ENCODE measurements at places on chromosomes 5 and 9. TPM values are rescaled to one million over a fixed set of nuclear protein-coding genes. Genes with fewer than 3 reads are reported as not detected.
A peak's percentile ranks its signal among the peaks of the same experiment; 100 is the strongest.

DNA sequence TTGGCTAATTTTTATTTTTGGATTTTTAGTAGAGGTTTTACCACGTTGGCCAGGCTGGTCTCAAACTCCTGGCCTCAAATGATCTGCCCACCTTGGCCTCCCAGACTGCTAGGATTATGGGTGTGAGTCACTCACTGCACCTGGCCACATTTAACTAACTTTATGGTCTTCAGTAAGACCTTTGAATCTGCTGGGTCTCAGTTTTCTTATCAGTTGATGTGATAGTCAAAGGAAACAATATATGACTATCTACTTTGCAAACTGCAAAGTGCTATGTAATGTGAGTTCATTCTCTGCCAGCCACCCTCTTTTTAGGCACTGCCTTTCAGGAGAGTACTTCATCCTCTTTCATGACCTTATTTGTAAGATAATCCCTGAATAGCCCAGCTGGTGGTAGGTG lies 474.7 kb downstream of the PDE4D start:
- no peaks in the 10 kb centered on the region for H3K36me3 ChIP-seq
- H3K4me1 ChIP-seq: no peaks in the 10 kb centered on the region
- H3K27ac ChIP-seq: no peak overlapping the region
- DNase-seq: no peak

- H3K27ac ChIP-seq: peak overlapping the region; percentile 97
- H3K4me1 ChIP-seq: peaks cover 66% of the 10 kb centered on the region
- H3K4me3 ChIP-seq: peak overlapping the region; percentile 72
- H3K27me3 ChIP-seq: no peaks in the 10 kb centered on the region
- no peak for DNase-seq
Measured at GRCh38 chr5:134003064-134003816, 1.5 kb downstream of the VDAC1 start.

- DNase-seq: no peak
- no peaks in the 10 kb centered on the region for H3K27me3 ChIP-seq
Measured at GRCh38 chr5:141516672-141517025, 27.8 kb downstream of the PCDHGC5 start.

DNA sequence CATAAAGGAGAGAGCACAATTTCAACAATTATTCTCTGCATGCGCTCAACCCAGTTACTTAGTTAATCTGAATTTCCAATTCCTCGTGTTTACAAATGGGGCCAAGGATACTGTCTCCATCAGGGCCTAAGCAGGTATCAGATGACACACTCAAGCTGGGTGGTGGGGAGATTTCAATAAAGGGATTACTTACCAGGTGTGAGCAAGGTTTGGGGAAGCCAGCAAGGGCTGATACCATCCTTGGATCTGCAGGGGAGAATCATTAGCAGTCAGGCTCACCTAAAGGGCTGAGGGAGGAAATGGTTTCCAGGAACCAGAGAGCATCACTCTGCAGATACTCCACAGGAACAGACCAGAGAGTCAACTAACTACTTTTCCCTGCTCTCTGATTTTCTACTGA lies 487.1 kb downstream of the NTRK2 start:
- no peak overlapping the region for H3K27ac ChIP-seq
- no peaks in the 10 kb centered on the region for H3K27me3 ChIP-seq
- DNase-seq: no peak
- no peak overlapping the region for H3K4me3 ChIP-seq
- no peaks in the 10 kb centered on the region for H3K4me1 ChIP-seq

DNA sequence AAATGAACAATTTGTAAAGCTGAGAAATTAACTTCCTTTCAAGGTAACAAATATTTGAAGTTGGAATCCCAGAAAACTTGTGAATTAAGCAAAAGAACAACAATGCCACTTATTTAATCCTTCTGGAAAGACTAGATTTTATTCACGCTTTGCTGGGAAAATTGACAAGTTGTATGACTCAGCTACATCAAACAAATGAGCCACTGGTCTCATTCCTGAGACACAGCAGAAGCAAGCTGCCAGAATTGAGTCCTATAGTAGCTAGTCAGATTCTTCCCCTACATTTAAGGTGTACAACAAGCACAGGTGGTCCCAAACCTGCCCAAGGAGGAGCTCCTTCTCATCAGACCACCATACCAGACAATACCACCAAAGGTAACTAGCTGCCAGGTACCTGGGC lies 280.7 kb downstream of the SPOCK1 start:
- no peaks in the 10 kb centered on the region for H3K36me3 ChIP-seq
- H3K4me3 ChIP-seq: no peak overlapping the region
- no peak for DNase-seq

- no peaks in the 10 kb centered on the region for H3K27me3 ChIP-seq
- no peak overlapping the region for H3K4me3 ChIP-seq
- no peaks in the 10 kb centered on the region for H3K36me3 ChIP-seq
- no peak for DNase-seq
- H3K4me1 ChIP-seq: no peaks in the 10 kb centered on the region
- H3K27ac ChIP-seq: no peak overlapping the region
Measured at GRCh38 chr5:15203376-15203775, 296.6 kb upstream of the FBXL7 start.

DNA sequence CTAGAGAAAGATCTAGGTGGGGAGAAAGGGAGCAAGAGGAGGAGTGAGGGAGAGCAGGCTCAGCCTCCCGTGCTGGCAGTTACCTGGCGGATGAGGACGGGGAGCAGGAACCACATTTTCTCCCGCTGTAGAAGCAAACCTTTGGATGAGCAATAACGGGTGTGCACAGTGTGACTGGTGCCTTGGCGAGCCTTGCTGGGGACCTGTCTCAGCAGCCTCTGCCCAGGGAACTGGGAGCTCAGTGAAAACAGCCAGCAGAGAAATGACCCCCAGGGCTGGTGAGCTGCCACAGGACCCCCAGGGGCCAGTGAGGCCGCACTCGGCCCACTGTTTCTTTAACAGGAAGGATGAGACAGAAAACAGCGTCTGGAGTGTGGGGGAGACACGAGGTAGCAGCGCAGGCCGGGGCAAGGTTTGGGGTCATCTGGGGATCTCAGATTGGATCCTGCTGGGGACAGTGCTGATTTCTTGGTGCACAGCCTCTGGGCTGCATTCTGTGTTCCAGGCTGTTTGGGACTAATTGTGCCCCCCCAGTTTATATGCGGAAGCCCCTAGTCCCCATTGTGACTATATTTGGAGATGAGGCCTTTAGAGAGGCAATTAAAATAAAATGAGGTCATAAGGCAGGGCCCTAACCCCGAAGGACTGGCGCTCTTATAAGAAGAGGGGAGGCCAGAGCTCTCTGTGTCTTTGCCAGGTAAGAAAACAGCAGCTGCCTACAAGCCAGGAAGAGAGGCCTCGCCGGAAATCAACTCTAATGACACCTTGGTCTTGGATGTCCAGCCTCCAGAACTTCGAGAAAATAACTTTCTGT lies 118.8 kb upstream of the PHYKPL start:
- no peak for DNase-seq
- no peaks in the 10 kb centered on the region for H3K27me3 ChIP-seq
- no peaks in the 10 kb centered on the region for H3K36me3 ChIP-seq
- no peak overlapping the region for H3K27ac ChIP-seq
- peaks cover 3% of the 10 kb centered on the region for H3K4me1 ChIP-seq
- no peak overlapping the region for H3K4me3 ChIP-seq

DNA sequence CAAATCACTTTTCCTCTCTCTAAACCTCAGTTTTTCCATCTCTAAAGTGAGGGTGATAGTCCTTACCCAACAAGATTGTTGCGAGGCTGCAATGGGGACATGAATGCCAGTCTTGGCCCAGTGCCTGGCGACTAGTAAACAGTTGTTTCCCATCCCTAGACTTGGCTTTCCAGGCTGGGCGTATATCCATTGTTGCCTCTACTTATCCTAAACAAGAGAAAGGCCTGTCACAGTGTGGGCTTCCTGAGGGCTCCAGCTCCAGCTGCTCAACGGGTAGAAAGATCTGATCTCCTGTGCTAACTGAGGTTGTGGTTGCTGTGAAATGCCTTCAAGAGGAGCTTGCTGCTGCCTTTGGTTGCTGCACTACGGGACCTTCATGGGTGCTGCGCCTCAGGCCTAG lies 142.0 kb downstream of the NSG2 start:
- no peak overlapping the region for H3K27ac ChIP-seq
- no peak for DNase-seq
- H3K4me1 ChIP-seq: no peaks in the 10 kb centered on the region
- H3K4me3 ChIP-seq: no peak overlapping the region
- H3K27me3 ChIP-seq: no peaks in the 10 kb centered on the region
- H3K36me3 ChIP-seq: no peaks in the 10 kb centered on the region

- H3K4me1 ChIP-seq: peaks cover 31% of the 10 kb centered on the region
- no peak overlapping the region for H3K4me3 ChIP-seq
- no peaks in the 10 kb centered on the region for H3K36me3 ChIP-seq
Measured at GRCh38 chr5:14812166-14812565, 59.4 kb downstream of the ANKH start.

GRCh38 chr9:11709567-11709966 lies 983.6 kb upstream of the TYRP1 start:
- no peaks in the 10 kb centered on the region for H3K4me1 ChIP-seq
- no peaks in the 10 kb centered on the region for H3K27me3 ChIP-seq
- H3K36me3 ChIP-seq: no peaks in the 10 kb centered on the region
- no peak overlapping the region for H3K27ac ChIP-seq
- no peak for DNase-seq

GRCh38 chr5:88780736-88781135 lies 102.2 kb downstream of the MEF2C start:
- peaks cover 13% of the 10 kb centered on the region for H3K4me1 ChIP-seq
- no peak overlapping the region for H3K27ac ChIP-seq
- H3K36me3 ChIP-seq: no peaks in the 10 kb centered on the region
- no peaks in the 10 kb centered on the region for H3K27me3 ChIP-seq
- no peak for DNase-seq

DNA sequence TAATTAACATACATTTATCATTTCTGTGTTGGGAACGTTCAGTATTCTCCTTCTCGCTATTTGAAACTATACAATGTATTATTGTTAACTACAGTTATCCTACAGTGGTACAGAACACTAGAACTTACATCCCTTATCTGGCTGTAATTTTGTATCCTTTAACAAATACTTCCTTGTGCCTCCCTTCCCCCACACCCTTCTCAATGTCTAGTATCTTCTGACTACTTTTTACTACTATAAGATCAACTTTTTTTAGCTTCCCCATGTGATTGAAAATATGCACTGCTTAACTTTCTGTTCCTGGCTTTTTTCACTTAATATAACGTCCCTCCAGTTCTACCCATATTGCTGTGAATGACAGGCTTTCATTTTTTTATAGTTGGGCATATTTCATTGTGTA lies 253.5 kb downstream of the RAB3C start:
- H3K4me1 ChIP-seq: no peaks in the 10 kb centered on the region
- no peaks in the 10 kb centered on the region for H3K27me3 ChIP-seq
- H3K36me3 ChIP-seq: no peaks in the 10 kb centered on the region
- no peak for DNase-seq

DNA sequence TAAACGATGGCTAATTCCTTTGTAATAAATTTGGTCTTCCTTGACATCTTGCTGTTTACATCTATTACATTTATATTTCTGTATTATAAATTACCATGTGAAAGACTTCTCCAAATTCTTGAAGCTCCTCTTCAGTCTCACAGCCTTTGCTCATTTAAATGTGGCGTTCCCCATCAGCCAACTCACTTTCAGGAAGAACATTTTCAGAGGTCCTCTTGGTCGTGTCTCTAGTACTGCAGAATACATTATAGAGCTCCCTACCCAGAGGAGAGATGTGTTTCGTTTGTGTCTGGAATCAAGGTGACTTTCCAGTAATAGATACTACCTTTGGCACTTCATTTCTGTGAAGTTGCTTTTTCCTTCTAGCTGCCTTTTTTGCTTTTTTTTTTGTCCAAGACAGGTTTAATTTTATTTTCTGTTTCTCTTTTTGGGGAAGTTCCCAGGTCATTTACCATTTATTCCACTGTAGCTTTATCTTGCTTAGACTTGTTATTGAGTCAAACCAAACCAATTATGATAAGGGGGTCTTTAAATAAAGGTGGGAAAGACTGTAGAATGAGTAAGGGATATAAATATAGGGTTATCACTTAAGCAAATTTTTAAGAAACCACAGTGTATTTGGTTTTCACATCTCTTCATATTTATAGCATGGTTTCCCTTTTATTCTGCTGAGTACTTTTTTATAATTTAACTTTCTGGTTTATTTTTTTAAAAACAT lies 12.8 kb downstream of the UBE2B start:
- H3K27me3 ChIP-seq: no peaks in the 10 kb centered on the region
- no peak overlapping the region for H3K4me3 ChIP-seq
- H3K27ac ChIP-seq: no peak overlapping the region

DNA sequence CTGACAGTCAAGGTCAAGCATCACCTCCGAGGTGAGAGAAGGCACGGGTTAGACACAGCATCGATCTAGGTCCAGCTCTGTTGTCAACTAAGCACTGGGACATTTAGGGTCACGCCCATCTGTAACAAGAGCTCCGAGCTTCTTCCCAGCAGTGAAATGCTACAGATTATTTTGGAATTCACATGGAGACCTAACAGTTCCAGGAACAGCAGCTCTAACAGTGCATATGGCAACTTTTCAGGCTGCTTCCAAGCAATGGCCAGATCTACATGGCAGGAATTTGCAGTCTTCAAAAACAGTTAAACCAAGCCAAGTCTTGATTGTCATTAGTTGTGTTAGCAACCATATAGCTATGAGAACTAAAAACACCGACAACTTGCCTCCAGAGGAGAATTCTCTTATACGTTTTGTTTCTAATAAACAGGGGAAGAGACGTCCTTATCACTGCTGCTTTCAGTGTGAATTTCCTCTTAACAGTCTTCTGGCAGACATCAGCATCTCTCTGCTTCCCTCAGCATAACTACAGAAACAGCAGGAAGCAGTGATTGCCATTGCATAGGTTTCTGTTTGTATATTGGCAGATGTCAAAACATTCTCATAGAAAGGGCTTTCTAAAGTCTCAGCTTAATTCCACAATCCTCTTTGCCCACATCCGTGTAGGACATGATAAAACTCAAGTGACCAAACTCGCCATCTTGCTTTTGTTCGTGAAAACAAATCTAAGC lies 242.1 kb upstream of the DAPK1 start:
- no peaks in the 10 kb centered on the region for H3K4me1 ChIP-seq
- H3K4me3 ChIP-seq: no peak overlapping the region
- H3K27ac ChIP-seq: no peak overlapping the region
- no peak for DNase-seq

- H3K36me3 ChIP-seq: no peaks in the 10 kb centered on the region
- DNase-seq: no peak
- H3K4me3 ChIP-seq: no peak overlapping the region
- no peaks in the 10 kb centered on the region for H3K27me3 ChIP-seq
- no peaks in the 10 kb centered on the region for H3K4me1 ChIP-seq
- no peak overlapping the region for H3K27ac ChIP-seq
Measured at GRCh38 chr5:153797484-153797883, 241.2 kb downstream of the FAM114A2 start.

Gene NUTM2G
- total RNA-seq: not detected

Gene ANKRD31
- total RNA-seq: 1.2 TPM

Gene FSD1L
- 4.2 TPM for total RNA-seq

Gene MYMK
- total RNA-seq: not detected

Gene ZDHHC11
- 5.6 TPM for total RNA-seq

Gene SNCAIP
- total RNA-seq: 11.3 TPM

Gene GABRG2
- total RNA-seq: 0.74 TPM

Gene GLRA1
- not detected for total RNA-seq

Gene TMEM8B
- 11.3 TPM for total RNA-seq

Gene TMEM167A
- 22.3 TPM for total RNA-seq
